ENCODE measurements at places on chromosomes 13 and 19.
A peak's percentile ranks its signal among the peaks of the same experiment; 100 is the strongest.

DNA sequence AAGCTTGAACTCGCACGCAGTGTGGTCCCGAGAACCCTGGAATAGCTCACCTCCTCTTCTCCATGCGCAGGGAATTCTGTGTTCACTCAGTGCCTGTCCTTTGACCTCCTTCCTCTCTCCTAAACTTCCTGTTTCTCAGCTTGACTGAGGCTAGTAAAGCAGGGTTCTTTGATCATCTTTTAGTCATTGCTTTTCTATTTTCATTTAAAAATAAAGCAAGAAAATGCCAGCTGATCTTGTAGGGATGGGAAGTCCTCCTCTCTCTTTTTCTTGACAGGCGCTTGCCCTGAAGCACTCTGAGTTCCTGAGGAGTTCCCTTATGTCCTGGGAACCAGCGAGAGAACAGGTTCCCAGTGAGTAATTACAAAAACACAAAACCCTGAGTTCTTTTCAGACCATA, 62.8 kb downstream of the ARHGEF7 start:
- no peak for DNase-seq

- DNase-seq = no peak
These were observed 8.5 kb upstream of the LGALS14 start for GRCh38 chr19:39695759-39696158.

- no peak for DNase-seq
These were observed 5.4 kb upstream of the MTRF1 start for GRCh38 chr13:41268764-41269163.

DNA sequence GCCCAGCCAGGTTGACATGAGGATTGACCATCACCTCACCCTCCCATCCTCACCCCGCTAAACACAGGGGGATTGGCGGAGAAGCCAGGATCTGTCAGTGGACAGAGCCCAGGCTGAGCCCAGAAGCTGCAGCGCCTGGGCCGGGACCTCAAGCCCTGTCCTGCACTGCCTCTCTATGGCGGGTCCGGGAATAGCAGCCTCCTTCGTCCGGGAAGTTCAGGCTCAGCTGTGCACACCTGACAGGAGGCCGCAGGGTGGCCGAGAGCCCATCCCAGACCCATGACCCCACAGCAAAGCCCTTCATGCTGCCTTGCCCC, 67.8 kb downstream of the SPACA7 start:
- DNase-seq = peak; percentile 38

- DNase-seq = no peak
These were observed 12.1 kb downstream of the KDM4B start for GRCh38 chr19:4980838-4981680.

- DNase-seq = no peak
These were observed 291.1 kb upstream of the ARGLU1 start for GRCh38 chr13:106858903-106859532.

- no peak for DNase-seq
These were observed 24.4 kb upstream of the OR7C2 start for GRCh38 chr19:14916848-14917247.
